HT1080 (cell line): ENCODE measurements at places on chromosomes 11 and 22.

DNA sequence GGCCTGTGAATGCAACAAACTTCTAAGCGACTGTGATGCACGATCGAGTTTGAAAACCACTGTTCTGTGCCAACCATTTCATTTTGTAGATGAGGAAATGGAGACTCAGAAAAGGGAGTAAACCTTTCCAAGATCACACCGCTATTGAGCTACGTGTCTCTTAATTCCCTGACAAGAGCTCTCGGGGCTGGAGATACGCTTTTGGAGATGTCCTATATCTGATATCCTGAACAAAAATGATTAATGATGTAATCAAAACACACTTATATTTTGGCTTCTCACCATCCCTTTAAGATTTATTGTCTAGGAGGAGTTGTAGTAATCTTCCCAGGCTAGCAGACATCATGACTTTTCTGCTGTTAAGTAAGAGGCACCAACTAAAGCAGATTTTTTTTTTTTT is 1.7 kb upstream of the PARVA start:
- DNase-seq: no peak

DNA sequence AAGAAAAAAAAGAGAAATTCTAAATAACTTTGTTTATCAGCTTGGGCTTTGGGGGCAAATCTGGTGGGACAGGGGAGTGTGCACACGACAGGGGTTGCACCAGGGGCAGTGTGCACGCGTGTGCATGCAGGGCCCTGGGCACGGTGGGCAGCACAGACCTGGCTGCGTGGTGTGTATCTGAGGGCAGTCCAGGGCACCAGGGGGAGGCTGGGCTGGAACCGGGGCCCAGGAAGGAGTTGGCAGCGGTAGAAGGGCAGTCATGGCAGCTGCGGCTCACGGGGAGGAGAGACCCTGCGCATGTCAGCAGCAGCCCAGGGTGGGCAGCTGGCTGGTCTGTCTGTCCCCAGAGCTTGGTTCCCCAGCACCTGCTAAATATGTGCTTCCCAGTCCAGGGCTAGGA is 4.3 kb downstream of the KRTAP5-5 start:
- no peak for DNase-seq

DNA sequence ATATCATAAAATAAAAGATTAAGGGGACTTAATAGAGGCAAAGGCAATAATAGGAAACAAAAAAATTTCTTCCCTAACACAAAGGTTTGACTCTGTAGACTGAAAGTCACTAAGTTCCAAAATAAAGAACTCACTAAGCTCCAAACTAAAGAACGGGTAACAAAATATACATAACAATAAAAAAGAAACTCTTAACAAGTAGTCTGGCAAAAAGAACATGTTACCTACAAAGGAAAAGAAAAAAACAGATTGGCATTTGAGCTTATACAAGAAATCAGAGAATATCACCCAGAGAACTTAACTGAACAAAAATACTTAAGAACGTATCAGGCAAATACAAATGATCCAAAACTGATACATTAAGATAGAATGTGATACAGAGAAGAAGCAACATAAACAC is 7.5 kb downstream of the ARHGAP32 start:
- no peak for DNase-seq

DNA sequence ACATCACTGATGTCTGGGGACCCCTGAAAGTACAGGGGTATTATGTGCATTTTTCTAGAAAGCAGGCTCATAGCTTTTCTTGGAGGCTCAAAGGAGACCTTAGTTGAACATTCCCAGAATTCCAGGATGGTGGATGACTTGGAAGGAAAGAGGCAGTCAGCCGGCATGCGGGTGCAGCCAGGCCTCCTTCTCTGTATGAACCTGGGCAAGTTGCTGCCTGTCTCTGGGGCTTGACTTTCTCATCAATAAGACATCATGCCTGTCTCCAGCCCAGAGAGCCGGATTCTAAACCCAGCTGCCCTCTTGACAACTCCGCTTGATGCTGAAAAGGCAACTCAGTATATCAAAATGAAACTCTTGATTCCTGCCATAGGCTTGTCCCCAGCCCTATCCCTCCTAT is 12.6 kb downstream of the MS4A15 start:
- DNase-seq: no peak

DNA sequence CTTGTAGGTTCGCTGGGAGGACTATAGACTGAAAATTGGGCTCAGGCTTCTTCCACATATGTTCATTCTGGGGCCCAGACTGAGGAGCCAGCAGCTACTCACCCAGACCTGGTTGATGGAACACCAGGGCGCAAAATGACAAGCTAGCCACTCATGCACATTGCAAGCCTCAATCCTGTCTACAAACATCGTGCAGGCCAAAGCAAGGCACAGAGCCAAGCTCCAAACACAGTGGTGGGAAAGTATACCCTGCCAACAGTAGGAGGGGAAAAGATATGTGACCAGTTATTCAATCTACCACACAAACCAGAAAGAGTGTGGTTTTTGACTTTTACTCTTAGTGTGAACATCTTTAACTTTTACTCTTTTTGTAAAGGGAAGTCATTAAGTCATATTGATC is 660.5 kb downstream of the NTM start:
- no peak for DNase-seq

DNA sequence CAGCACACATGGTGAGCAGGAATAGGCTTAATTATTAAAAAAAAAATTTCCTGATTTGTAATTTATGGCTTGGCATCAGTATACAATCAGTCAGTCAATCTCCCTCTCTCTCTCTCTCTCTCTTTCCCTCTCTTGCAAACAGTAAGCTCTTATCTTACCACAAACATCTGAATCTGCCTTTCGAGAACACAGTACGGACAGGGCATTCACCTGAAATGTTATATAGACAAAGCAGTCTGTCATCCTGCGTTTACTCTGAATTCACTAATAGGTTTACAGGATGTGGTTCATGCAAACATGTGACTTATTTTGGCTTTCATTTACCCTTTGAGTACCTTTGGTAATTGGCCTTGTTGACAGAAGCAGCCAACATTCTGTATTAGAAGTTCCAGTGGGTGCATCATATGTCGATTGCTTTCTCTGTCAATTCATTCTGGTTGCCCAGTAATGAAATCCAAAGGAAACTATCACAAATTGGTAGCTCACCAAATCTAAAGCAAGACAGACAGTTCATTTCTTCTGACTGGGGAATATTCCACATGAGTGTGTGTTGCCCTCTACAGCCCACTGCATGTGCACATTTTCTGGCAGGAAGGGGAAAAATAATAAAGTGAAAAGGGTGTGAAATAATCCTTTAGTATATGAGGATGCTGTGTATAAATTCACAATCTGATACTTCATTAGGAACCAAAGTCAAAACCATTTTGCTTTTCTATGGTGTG is 1058.2 kb downstream of the LRRC4C start:
- no peak for DNase-seq

DNA sequence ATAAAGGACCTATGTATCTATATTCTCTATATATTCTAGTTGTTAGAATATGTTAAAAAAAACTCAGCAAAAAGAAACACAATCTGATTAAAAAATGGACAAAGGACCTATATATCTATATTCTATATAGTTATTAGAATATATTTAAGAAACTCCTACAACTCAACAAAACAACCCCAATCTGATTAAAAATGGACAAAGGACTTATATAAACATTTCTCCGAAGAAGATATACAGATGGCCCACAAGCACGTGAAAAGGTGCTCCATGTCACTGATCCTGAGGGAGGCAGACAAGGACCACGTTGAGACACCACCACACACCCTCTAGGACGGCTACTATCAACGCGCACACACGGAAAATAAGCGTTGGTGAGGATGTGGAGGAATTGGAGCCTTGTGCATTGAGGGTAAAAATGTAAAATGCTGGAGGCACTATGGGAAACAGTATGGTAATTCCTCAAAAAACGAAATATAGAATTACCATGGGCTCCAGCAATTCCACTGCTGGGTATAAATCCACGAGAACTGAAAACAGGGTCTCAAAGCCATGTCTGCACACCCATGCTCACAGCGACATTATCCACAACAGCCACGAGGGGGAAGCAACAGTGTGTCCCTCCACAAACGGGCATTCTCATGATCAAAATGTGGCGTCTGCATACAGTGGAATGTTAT is 22.7 kb downstream of the YPEL1 start:
- peak; percentile 67 for DNase-seq

DNA sequence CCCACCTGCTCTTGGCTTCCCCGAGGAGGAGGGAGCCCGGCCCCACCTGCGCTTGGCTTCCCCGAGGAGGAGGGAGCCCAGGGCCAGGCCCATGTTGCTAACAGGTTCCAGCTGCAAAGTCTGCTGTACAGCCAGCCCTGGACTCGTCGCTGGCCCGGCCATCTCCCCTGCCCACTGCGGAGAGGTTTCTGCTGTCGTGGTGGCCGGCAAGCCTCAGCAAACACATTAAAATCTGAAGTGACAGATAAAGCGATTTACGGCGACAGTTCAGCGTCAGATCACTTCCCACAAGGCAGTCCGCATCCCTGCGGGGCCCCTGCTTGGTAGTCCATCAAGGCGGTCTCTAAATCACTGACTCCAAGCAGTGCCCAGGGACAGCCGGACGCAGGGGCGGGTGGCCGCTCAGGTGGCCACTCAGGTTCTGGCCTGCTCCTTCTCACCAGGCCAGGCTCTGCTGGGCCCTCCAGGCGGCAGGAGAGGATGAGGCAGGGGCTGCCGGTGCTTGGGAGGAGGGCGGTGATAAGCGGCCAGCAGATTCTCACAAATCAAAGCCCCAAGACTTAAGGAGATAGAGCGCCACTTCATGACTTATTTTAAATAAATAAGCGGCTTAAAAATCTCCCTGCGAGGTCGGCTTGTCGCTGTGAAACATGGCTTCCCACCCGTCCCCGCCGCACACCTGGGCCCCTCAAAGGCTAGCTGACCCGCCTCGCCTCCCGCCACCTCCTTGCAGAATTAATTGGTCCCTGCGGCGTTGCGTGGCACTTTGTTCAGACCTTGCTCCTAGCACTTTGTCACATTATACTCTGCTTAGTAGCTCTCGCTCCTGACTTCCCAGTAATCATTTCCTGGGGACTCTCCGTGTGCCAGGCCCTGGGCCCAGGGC is 21.1 kb downstream of the MACROD1 start:
- DNase-seq: no peak

DNA sequence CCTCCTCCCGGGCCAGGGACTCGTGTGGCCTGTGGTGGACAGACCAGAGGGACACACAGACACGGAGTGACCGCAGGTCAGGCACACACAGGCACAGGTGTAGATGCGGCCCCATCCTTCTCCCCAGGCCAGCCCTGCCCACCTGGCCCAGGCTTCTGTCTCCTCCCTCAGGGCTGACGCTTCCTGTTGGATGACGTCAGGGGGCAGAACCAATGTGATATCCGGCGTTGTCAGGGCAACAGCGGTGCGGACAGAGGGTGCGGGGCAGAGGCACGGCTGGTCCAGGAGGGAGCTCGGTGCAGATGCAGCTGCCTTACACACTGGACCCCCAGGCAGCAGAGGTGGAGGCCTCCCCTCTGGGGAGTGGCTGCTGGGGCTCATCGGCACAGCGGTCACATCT is 2.9 kb upstream of the TUBGCP6 start:
- no peak for DNase-seq

- DNase-seq: no peak
These were observed 502.9 kb downstream of the BRD1 start for GRCh38 chr22:49324527-49325491.

DNA sequence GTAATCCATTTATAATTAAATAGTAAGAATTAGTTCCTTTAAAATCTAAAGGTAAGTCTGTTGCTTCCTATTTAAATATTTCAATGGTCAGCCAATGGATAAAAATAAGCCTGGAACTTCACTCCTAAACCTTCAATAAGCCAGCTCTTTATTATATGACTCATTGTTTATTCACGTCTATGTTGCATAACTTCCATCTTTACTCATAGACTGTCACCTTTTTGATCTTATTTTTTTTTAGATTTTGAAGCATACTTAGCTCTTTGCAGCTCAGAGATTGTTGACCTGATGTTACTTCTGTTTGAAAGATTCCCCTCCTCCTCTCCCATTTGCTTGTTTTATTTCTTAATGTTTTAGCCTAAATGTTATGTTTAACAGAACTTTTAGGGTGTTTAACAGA is 1571.2 kb upstream of the RAG2 start:
- peak; percentile 85 for DNase-seq

GRCh38 chr11:125886997-125887372 is 483 bp upstream of the HYLS1 start:
- DNase-seq: no peak

DNA sequence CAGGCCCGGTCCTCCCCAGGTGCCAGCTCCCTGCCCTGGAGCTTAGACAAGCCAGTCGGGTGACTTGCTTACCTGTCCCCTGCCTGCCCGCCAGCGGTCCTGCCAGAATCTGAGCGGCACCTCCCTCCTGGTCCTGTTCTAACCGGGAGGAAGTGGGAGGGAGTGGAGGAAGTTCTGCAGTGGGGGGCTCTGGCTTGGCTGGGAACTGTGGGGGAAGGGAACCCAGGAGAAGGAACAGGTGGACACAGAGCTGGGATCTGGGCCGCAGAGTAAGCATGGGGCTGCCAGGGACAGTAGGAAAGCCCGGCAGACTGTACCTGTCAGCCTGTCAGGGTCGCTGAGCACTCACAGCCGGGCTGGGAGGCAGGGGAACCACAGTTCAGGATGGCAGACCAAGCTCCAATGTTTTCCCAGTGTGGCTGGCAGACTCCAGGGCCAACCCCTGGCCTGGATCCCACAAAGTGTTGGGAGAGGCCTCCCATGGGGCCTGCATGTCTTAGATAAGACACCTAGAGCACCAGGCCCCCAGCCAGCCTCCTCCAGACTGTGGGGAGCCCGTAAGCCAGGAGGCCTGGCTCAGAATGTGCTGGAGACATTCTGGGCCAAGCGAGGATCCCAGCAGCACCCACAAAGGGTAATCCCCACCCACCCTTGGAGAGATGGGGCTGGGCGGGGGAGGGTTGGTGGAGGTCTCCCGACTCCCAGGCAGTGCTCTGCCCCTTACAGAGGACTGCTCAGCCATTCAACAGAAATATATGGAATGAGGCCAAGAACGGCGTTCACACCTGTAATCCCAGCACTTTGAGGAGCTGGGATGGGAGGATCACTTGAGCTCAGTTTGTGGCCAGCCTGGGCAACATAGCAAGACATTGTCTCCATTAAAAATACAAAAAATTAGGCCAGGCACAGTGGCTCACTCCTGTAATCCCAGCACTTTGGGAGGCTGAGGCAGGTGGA is 2.3 kb downstream of the CYB5R3 start:
- no peak for DNase-seq

DNA sequence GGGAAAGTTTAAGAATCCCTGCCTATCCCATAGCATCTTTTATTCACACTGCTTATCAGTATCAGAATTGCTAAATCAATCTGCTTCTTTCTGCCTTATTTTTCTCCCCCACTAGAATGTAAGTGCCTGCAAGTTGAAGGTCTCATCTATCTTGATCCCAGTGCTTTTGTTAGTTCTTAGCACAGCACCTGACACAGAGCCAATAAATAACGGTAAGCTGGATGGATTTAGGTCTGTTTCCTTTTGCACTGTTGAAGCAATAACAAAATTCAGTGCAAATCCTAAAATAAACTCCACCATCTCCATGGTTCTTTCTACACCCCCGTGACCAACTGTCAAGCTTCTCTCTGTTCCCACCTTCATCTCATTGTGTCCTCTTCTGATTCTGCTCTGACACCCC is 36.7 kb upstream of the CD44 start:
- no peak for DNase-seq

GRCh38 chr11:77590194-77590782 is 535 bp downstream of the AQP11 start:
- DNase-seq: no peak
